ENCODE measurements at places on chromosomes 12 and 14.
A peak's percentile ranks its signal among the peaks of the same experiment; 100 is the strongest.

DNA sequence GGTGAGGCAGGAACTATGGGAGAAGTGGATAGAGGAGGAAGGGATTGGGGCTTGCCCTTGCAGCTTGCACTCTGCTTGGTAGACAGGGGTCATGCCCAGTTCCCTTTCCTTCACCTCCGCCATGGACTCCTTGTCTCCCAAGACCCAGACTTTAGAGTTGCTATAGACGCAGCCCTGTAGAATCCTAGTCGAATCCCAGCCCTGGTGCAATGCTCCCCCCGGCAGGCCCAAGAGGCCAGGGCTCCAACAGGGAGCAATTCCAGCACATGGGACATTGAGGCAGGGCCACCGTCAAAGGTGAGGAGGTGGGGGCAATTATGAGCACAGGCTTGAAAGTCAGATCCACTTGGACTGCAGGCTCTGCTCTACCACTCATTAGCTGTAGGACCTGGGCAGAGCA lies 29.5 kb upstream of the BCDIN3D start:
- H3K4me1 ChIP-seq, result no peaks in the 10 kb centered on the region
- no peaks in the 10 kb centered on the region for H3K27me3 ChIP-seq
- no peak for DNase-seq
- H3K4me3 ChIP-seq, result no peak overlapping the region
- no peaks in the 10 kb centered on the region for H3K36me3 ChIP-seq
- no peak overlapping the region for H3K27ac ChIP-seq

DNA sequence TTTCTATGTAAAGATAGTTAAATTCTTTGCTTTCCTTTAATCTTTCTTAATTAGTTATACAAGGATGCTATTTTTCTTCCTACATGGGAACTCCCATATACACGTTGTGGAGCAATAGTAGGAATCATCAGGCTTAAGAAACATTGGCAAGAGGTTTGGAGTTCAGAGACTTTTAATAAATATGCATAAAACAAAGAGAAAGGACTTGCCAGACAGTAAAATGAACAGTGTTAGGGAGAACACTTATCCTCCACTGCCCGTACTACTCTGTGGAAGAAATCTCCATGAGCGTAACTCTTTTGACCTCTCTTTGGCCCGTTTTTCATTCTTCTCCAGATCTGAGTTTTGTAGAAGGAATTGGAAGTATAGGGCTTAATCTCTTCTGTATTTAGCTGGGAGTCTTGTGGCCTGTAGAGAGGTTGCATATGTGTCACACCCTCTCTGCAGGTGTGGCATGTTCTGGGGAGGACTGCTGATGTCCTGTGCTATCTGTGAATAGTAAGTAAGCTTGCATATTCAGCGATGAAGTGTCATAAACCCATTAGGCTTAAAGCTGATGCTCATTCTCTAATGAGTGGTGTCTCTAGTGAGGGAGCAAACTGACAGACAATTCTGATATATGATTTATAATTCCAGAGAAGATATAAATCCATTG lies 455.4 kb upstream of the FAR2 start:
- no peaks in the 10 kb centered on the region for H3K27me3 ChIP-seq
- no peak overlapping the region for H3K4me3 ChIP-seq
- no peaks in the 10 kb centered on the region for H3K36me3 ChIP-seq
- no peak overlapping the region for H3K27ac ChIP-seq
- H3K4me1 ChIP-seq, result no peaks in the 10 kb centered on the region

GRCh38 chr14:30519961-30520360 lies 39.0 kb upstream of the G2E3 start:
- H3K4me3 ChIP-seq, result no peak overlapping the region
- H3K4me1 ChIP-seq, result peaks cover 6% of the 10 kb centered on the region
- DNase-seq, result no peak
- H3K36me3 ChIP-seq, result no peaks in the 10 kb centered on the region
- H3K27me3 ChIP-seq, result no peaks in the 10 kb centered on the region
- no peak overlapping the region for H3K27ac ChIP-seq

DNA sequence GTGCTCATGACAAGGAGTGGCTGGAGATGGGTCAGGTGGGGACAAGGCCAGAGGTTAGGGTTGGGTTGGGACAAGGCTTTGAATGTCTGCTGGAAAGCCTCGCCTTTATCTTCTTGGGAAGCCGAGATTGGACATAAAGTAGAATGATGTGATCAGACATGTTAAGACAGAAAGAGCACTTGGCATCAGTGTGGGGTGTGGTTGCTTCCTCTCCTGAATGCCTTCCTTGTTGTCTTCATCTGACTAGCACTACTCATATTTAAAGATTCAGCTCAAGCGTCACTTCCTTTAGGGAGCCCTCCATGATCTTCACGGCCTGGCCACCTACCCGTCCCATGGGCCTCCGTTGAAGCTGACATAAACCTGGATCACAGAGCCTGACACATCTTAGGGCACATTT lies 14.8 kb upstream of the C12orf75 start:
- H3K36me3 ChIP-seq, result no peaks in the 10 kb centered on the region
- H3K27me3 ChIP-seq, result no peaks in the 10 kb centered on the region
- peaks cover 6% of the 10 kb centered on the region for H3K4me1 ChIP-seq

DNA sequence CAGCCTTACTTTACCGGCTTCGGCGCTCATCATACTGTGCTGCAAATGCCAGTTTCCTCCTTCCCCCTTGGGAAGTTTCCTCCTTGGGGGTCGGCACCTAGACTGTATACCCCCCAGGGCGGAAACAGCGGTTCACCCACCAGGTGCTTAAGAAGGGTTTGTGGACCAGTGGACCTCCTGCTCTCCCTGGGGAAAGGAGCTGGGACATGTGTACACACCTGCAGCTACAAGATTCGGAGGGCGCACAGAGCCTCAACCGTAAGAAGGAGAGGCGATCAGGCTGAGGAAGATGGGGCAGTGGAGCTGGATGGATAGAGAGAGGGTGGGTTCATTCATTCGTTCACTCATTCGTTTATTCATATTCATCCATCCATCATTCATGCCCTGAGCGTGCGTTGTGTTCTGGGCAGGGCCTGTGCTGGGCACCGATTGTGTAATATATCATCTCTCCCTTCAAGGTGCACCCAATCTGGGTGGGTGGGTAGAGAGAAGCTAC lies 717 bp upstream of the ZNF839 start:
- peak overlapping the region; percentile 71 for H3K4me3 ChIP-seq
- peaks cover 39% of the 10 kb centered on the region for H3K4me1 ChIP-seq
- H3K36me3 ChIP-seq, result no peaks in the 10 kb centered on the region
- H3K27ac ChIP-seq, result peak overlapping the region; percentile 88

DNA sequence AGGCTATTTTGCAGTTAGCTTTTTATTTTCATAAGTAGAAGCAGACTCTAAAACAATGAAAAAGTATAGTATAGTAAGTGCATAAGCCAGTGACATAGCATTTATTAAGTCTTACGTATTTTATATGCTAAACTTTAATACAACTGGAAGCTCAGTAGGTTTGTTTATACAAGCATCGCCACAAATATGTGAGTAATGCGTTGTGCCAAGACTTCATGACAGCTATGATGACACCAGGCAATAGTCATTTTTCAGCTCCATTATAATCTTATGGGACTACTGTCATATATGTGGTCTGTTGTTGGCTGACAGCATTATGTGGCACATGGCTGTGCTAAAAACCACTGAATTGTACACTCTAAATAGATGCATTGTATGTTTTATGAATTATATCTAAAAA lies 40.3 kb downstream of the SLC38A2 start:
- no peaks in the 10 kb centered on the region for H3K36me3 ChIP-seq
- no peaks in the 10 kb centered on the region for H3K4me1 ChIP-seq
- no peak overlapping the region for H3K27ac ChIP-seq
- no peaks in the 10 kb centered on the region for H3K27me3 ChIP-seq
- no peak overlapping the region for H3K4me3 ChIP-seq

DNA sequence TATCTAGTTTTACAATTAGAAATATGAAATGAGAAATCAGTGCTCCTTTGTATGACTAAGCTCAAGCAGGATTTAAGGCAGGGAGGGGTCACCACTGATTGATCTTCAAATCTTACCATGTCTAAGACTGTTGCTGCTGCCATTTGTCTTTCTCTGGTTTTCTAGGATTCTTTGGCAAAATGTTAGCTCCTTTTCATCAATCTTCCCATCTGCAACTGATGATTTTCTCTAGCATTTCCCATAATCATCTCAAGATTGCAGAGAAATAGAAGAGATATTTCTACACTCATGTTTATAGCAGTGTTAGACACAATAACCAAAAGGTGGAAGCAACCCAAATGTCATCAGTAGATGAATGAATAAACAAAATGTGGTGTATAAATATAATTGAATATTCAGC lies 175.0 kb downstream of the RAD51B start:
- no peaks in the 10 kb centered on the region for H3K27me3 ChIP-seq
- no peak overlapping the region for H3K27ac ChIP-seq
- DNase-seq, result no peak
- no peaks in the 10 kb centered on the region for H3K36me3 ChIP-seq
- H3K4me1 ChIP-seq, result no peaks in the 10 kb centered on the region
- no peak overlapping the region for H3K4me3 ChIP-seq

DNA sequence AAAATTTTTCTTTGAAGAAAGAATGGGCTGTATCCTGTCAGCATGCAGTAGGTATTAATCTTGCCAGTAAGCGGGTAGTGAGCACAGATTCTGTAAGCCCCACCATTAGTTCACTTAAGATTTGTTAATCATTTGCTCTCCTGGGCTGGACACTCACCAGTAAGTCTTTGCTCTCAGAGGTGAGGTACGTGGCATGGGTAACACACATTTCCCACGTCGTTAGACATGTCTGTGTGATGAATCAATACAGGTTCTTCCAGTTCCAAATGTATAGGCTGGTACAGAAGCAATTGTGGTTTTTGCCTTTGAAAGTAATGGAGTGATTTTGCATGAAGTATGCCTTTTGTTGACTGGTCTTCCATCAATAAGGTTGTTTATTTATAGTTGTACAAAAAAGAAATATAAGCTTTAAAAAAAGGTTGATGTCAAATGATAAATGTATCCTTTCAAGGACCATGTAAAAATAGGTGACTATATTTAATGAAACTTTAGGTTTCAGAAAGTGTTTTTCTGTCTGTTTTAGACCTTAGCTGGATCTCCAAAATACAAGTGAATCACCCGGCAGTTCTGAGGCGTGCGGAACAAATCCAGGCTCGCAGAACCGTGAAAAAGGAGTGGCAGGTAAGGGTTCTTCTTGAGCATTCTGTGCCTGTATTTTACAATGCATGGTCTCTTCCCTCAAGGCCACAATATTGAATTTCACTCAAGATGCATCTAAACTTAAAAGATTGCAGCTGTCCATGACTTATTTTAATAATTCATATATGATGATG lies 45.5 kb downstream of the DERA start:
- H3K27ac ChIP-seq, result no peak overlapping the region
- DNase-seq, result no peak
- H3K4me3 ChIP-seq, result no peak overlapping the region
- no peaks in the 10 kb centered on the region for H3K4me1 ChIP-seq
- no peaks in the 10 kb centered on the region for H3K27me3 ChIP-seq
